ELF-1 (cell line): ENCODE measurements at places on chromosomes 16 and 17.

GRCh38 chr17:73335591-73336407, 24.0 kb upstream of the CDC42EP4 start:
- DNase-seq: no peak

GRCh38 chr16:79982361-79982760, 381.8 kb upstream of the MAF start:
- DNase-seq: no peak

DNA sequence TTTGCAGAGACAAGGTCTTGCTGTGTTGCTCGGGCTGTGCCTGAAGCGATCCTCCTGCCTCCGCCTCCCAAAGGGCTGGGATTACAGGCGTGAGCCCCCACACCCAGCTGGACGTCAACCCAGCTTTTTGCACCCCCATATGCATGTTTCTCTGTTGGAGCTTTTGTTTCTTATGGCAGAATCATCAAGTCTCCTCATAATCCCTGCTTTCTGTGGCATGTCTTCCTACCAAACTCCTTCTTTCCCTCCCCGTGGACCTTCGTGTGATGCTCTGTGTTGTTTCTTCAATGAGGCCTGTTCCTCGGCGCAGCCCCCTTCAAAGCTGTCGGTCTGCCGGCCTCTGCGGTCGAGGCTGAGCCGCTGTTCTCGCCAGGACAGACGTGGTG, 71.6 kb downstream of the METRNL start:
- DNase-seq: no peak

DNA sequence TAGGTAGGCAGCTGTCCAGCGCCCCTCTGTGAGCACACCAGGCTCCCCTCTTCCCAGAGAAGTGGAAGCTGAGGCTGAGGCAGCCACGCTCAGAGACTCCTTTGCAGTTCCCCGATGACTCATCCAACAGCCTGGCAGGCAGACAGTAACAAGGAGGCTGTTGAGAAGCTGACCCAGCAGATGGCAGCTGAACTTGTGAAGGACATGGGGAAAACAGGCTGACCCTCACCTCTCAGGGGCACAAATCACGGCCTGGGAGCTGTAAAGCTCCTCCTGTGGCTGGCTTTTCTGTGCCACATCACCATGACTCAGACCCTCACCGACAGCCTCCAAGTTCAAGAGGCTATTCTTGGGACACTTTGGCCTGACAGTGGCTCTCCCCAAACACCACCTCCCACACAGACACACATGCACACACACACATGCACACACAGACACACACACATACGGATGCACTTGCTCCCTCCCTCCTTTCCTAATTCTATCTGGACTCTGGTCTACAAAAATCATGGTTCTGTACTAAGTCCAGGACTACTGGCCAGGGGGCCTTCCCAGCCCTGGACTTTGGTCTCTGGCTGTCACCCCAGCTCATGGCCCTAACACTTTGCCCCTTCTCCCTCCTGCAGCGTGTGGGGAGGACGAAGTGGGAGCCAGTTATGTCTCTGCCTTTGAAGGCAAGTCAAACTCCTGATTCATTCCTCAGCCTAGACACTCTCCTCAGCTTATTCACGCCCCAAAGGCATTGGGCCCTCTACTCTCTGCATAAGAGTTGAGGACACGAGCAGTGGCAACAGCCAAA, 23.2 kb downstream of the MAP3K14 start:
- DNase-seq: peak; percentile 55

GRCh38 chr17:12627781-12628451, 37.8 kb upstream of the MYOCD start:
- no peak for DNase-seq

- DNase-seq: no peak
Observed at GRCh38 chr17:61385577-61386236, 13.9 kb upstream of the TBX2 start.

DNA sequence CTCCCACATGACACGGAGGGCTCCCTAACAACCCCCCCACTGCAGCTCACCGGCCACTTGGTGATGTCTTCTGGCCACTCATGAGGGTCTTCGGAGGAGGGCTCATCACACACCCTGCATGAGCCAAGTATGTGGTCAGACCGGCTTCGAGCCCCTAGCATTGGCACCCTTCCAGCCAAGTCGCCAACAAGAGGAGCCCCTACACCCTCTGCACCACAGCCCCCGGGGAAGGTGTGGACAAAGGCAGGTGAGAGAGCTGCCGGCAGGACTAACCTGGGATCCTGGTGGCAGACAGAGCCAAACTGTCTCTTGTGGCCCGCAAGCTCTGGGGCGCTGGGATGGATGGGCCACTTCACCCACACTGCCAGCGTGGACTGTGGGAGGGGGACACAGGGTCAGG, 6.5 kb downstream of the SNRNP25 start:
- no peak for DNase-seq

DNA sequence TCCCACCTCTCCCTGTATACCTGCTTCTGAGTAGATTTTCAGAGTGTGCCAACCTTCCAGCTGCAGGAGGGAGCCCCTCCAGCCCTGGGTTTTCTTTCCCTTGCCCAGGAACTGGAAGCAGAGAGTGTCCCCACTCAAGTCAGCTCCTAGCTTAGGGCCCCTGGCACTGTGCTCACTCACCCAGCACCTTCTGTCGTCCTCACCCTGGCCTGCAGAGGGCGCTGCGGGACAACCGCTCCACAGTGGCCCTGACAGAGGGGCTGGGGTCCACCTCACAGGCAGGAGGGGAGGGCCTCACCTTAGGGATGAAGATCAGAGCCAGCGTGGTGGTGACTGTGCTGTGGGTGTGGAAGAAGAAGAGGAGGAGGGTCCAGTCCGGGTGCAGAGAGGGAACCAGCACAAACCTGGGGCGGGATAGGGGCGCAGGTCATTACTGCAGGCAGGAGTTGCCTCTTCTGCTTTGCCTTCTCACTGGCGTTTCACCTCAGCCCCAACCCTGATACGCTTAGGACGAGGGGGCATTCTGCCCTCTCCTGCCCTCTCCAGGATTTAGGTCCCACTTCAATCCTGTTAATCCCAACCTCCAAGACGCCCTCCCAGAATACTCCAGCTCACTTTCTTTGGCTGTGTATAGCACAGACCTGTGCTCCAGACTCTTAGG, 10.0 kb downstream of the GPR179 start:
- peak; percentile 87 for DNase-seq

GRCh38 chr16:23160574-23160973, 11.3 kb upstream of the USP31 start:
- no peak for DNase-seq

DNA sequence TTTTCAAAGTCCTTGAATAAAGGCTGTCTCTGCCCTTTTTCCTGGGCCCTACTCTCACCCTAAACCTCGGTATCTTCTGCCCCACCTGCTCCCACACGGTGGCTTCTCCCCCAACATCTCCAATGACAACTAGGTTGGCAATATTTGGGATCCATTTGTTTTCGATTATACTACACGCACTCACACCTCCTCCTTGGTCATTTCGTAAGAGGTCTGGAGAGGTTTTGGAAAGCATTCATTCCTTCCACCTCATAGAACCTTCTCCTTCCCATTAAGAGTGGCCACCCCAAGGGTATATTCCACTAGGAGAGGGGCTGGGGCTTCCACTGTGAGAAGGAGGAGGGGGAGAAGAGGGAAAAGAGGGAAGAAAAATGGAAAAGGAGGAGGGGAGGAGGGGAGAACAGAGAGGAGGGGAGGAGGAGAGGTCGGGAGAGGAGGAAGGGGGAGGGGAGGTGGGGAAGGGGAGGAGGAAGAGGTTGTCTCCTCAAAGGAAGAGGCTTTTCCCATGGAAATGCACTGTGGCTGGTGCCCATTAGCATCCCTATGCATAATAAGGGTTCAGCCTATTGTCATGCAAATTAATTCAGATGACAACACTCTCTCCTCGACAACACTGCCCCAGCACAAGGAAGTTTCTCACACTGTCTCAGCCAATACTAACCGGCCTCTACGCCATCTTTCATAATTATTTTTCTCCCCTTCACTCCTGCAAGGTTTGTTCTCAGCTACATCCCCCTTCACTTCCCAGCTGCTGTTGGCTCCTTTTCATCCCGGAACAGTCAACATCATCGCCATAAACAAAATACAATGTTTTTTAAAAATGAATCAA, 30.0 kb downstream of the SOX9 start:
- peak; percentile 86 for DNase-seq

DNA sequence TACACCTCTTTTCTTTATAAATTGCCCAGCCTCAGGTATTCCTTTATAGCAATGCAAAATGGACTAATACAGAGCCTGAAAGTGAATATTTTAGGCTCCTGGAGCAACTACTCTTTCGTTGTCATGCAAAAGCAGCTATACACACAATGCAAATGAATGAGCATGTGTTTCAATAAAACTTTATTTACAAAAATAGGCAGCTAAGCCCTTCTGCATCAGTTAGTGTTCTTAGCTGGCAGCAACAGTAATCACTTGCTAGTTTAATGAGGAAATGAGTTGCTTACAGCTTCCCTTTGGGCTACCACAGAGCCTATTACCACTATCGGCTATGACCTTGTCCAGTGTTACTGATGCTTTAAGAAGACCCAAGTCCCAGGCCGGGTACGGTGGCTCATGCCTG, 402.9 kb downstream of the XYLT1 start:
- DNase-seq: no peak

GRCh38 chr16:30350134-30350871, 4.8 kb downstream of the CD2BP2 start:
- no peak for DNase-seq

GRCh38 chr17:35645923-35646322, 58.8 kb downstream of the AP2B1 start:
- no peak for DNase-seq

GRCh38 chr16:23207485-23207884, 24.9 kb downstream of the SCNN1G start:
- DNase-seq: peak; percentile 61

GRCh38 chr17:49528966-49529365, 33.9 kb downstream of the NGFR start:
- DNase-seq: no peak

GRCh38 chr17:16877099-16877498, 94.8 kb downstream of the TNFRSF13B start:
- no peak for DNase-seq

DNA sequence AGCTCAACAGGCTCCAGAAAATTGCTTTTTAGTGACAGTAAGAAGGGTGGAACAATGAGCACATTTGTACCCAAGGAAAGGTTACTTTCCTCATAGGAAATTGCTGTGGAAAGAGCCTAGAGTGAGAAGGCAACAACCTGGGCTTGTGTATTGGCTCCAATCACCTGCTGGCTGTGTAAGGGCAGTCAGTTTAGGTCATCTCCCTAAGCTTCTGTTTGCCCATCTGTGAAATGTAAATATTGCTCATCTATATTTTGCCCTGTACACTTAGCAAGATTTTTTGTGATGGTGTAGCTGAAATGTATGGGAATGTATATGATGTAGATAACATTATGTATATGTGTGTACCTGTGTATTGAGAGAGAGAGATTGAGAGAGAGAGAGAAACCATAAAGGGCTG, 225.2 kb upstream of the MPHOSPH6 start:
- no peak for DNase-seq

DNA sequence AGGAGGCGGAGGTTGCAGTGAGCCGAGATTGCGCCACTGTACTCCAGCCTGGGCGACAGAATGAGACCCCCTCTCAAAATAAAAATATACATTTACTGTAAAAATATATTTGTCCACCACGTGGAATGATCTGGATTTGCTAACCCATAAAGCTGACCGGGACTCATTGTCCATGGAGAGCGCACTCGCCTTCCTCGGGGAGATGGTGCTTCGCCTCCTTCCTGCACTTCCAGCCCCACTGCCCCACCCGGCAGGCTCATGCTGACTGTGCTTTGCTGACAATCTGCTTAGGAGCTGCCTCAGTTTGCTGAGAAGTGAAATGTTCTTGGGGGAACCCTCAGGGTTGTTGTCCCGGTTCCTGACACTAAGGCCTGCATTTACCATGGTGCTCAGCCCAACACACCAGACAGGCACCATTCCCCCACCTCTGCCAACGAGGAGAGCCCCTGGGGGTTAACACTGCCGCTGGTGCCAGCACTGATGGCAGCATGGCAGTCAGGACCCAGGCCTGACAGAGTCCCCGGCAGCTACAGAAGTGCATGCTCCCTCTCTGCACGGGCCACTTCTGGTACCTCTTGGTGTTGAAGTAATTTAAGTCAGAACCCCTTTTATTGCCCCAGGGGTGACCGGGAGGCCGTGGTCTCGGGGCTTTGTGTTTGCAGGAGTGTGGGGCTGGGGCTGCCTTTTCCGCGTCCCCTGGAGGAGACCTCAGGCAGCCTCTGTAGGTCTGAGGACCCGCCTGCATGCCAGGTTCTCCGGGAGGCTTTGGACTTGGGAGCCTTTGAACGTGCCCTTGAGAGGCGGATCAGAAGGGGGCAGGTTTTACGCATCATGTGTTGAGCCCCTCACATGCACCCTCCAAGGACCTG, 2.5 kb downstream of the NUBP2 start:
- no peak for DNase-seq

DNA sequence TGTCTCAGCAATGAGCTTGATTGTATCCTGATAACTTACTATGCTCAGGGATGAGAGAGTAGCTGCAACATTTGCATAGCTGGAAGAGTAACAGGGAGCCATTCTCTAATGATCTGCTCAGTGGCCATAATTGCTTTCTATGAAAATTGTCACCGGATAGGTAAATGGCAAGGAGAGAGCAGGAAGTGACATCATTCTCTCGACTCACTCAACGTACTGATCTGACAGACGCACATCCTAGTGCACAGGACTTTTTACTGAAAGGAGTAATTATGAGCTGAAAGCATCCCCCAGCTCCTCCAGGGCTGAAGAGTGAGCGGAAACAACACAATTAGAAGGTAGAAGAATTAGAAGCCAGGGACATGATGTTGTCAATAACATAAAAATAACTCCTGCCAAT, 71.8 kb downstream of the IRX5 start:
- no peak for DNase-seq

DNA sequence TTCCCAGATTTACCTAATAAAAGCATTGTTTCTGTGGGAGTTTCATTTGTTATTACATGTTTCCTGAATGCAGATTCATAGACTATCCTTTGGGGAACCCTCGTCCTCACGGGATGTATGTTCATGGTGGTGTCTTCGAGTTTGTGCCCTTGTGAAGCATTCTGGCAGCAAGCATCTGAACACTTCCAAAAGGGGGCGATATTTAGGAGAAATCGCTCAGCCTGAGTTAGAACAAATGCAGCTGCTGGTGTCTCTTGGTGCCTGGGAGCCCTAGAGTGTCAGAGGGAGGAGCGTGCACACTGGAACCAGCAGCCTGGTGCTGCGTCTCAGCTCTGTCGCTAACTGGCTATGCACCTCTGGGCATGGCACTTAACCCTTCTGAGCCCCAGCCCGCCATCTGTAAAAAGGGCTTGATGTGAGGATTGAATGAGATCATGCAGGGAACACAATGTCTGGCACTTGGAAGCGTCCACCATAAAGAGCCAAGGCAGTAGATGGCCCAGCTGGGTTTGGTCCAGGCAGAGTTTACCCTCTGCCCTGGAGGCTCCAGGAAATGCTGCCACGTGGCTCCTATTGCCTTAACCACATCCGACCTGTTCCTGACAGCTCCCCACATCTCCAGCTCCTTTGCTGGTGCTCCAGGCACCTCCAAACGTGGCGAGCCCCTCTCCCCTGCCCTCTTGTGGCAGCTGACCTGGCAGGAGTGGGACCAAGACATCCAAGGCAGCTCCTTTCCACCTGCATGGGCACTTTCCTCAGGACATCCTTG, 25.0 kb upstream of the C16orf78 start:
- DNase-seq: no peak
